ENCODE measurements at places on chromosomes 1 and 21. TPM values are rescaled to one million over a fixed set of nuclear protein-coding genes. Genes with fewer than 3 reads are reported as not detected.

DNA sequence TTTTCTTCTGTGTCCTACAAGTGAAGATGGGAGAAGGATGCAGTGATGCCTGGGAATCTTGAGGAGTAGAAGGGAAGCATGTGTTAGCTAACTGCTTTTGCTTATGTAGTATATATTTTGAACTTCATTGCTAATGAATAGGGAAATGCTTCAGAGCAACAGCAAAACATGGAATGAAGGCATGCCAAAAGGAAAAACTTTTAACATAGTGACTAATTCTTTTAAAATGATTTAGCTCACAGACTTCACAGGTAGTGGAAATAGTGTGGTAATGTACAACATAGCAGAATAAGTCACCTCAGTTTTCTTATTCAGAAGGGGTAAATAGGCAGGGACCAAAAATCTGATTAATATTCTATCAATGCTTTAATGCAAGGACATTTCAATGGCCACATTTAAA, 95.5 kb downstream of the LYPLAL1 start:
- no peak for DNase-seq

GRCh38 chr1:214427871-214428277, 123.5 kb downstream of the PTPN14 start:
- DNase-seq: peak; percentile 91

DNA sequence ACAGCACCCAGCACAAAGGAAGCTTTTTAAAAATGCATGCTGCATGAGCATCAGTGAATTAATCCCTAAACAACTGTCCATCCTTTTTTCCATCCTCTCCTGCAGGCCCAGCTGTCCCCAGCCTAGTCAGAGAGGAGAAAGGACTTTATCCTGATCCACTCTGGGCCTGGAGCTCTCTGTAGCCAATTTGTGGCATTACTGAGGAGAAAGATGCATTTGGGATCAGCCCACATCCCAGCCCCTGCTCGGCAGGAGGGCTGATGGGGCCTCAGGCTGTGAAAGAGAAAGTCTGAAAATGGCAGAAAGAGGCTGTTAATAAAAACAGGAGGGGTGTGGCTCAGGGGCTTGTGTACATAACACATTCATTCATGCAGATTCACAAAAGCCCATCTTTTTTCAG, 37.5 kb upstream of the ATP2B4 start:
- DNase-seq: no peak

- no peak for DNase-seq
These were observed 32.2 kb downstream of the TRIM62 start for GRCh38 chr1:33149453-33150190.

DNA sequence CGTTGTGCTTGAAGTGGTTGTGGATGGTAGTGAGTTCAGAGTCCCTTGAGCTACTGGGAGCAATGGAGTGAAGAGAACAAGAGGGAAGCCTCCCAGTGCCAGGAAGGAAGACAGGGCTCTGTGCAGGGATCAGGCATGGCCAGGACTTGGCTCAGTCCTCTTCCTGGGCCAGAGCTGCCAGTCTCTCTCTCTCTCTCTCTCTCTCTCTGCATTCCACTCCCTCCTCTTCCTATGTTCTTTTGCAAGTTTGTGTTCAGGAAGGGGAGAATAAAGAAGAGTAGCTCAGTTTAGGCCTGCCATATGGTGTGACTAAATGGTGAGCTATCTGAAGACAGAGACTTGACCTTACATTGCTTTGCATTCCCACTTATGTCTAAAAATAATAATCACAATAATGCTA, 20.5 kb upstream of the RPTN start:
- no peak for DNase-seq

DNA sequence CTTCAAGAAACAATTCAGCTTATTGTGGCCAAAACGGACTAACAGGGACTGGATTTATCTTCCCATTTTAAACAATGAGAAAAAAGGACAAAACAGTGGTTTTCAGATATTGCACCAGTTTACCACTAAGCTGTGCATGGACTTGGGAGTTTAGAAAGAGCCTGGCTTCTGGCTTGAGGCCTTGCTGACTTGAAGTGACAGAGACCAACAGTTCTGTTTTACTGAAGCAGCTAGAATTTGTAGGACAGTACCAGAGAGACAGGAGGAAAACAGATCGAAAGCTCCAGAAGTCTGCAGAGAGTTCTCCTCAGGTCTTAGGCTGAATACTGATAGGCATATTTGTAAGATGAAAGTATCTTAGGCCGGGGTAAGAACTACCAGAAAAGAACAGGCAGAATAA, 20.5 kb downstream of the FCRL4 start:
- no peak for DNase-seq

GRCh38 chr1:39220891-39221870, 16.7 kb downstream of the MACF1 start:
- DNase-seq: no peak

ZBTB37 gene
- total RNA-seq: 2.2 TPM

GRCh38 chr1:103259982-103260381, 151.7 kb upstream of the COL11A1 start:
- DNase-seq: no peak

DNA sequence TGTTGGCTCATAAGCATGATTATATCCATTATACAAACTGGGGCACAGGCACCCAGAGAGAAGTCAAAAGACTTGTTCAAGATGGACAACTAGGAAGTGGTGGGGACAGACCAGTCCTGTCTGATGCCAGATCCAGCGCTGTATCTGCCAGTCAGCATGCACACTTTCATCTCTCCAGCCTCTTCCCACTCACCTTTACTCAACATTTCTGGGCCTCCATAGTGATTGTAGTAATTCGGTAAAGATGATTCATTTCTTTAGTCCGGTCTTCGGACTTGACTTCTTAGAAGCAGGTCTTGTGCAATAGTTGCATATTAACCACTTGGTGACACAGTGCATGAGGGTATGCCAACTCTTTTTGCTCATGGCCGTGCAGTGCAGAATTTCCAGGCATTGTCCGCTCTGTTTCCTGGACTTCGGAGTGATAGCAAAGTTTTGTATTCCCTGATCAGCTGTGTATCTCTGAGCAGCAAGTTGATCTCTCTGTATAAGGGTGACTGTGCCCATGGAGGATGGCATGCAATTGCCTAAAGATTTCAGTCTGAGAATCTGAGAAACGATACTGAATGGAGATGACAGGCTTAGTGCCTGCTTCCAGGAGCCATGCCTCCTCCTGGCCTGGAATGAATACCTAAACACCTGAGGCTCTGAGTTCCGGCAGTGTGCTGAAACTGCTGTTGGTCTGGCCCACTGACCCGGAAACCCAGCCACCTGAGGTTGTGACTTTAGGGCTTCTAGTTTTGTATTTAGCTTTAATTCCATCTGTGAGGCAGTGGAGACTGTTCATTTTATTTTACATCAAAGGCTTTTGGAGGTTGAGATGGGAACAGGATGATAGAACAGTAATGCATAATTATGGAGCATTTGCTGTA, 39.0 kb downstream of the GALNT2 start:
- DNase-seq: peak; percentile 95

DNA sequence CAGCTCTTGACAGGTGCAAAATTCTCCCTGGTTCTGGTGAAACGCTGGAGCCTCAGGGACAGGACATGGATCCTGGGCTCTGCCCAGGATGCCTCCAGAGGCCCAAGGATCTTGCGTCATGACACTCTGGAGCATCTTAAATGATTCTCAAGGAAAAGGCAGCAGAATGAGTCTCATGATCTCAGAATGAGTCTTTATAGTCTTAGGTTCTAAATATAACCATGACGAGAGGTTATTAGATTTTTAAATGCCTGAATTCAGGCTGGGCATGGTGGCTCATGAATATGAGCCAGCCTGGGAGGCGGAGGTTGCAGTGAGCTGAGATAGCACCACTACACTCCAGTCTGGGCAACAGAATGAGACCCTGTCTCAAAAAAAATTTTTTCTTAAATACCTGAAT, 55.5 kb downstream of the ECE1 start:
- DNase-seq: no peak

CCDC28B gene
- total RNA-seq: 11.9 TPM

DNA sequence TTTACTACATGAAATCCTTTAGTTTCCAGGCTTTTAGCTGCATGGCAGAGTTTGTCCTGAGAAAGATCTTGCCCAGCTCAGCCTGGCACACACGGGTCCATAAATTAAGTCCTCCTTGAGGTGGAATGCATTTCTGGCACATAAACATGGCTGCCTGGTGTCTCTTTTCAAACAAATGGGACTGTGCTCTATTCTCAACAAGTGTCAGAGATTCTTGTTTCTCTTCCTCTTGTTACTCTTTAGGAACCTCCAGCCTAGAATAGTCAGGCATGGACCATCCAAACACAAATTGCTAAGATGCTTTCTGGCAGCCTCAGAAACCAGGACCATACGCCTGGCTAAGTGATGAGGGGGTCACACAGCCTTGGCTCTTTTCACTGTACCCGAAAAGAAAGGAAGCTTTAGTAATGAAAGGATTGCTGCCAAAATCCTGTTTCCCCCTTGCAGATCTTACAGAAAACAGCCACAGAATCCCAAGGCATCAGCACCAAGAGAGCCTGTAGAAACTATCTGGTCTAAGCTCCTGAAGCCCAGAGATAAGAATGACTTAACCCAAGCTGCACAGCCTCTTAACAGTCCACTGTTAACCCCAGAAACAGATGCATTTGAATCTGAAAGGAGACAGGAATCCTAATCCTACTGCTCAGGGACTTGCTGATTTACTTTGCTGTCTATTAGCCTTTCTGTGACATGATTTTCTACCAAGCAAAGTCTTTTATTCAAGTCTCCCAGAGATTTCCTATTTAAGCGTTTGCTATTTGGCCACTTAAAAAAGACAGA, 31.9 kb upstream of the NRDC start:
- DNase-seq: no peak

DNA sequence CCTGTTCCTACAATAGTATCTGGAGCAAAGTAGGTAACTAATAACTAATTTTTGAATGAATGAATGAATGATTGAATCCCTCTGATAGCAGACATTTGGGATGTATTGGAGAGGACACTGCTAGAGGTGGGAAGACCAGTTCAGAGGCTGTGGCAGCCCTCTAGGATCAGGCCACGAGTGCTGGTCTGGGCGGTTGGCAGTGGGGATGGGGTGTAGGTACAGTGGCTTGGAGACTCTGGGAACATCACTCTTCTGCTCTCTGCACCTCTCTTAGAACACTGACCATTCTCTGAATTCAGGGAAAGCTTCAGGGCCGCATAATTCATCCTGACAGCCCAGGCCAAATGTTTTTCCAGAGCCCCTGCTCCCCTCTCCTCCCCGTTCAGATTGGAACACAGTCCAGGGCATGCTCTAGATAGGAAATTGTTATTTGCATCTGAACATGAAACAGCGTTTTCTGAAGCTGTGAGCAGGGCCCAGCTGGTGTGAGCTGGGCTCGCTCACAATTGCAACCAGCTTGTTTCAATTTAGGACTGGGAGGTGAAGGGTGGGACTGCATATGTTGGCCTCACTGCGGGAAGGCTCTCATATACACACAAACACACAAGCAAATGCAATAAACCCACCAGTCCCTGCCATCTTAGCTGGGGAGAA, 253.1 kb upstream of the USP24 start:
- DNase-seq: no peak

FMO4 gene
- total RNA-seq: 0.52 TPM

DNA sequence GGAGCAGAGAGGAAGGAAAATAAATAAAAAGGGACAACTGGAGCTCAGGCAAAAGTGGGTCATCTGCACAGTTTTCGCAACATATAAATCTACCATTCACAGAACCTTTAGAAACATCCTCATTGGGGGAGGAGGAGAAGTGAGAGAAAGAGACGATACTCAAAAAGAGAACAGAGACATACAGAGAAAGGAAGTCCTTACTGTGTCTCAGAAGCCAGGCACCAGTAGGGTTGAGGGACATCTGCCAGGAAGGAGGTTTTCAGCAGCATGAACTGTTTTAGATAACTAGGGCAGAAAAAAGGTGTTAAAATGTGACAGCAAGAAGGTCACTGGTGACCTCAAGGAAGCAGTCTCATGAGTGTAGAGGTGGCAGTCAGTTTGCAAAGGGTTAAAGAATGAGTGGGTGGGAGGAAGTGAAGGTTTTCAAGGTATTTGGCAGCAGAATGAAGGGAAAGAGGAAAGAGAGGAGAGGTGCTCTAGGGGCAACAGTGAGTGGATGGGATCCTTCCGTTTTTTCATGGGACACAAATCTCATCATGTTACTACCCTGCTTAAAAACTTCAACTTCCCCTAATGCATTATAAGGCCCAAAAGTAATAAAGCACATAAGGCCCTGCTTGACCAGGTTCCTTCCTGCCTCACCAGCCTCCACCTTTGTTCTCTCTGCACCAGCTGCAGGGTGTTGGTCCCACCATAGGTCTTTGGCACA, 9.5 kb downstream of the JAK1 start:
- DNase-seq: no peak

DNA sequence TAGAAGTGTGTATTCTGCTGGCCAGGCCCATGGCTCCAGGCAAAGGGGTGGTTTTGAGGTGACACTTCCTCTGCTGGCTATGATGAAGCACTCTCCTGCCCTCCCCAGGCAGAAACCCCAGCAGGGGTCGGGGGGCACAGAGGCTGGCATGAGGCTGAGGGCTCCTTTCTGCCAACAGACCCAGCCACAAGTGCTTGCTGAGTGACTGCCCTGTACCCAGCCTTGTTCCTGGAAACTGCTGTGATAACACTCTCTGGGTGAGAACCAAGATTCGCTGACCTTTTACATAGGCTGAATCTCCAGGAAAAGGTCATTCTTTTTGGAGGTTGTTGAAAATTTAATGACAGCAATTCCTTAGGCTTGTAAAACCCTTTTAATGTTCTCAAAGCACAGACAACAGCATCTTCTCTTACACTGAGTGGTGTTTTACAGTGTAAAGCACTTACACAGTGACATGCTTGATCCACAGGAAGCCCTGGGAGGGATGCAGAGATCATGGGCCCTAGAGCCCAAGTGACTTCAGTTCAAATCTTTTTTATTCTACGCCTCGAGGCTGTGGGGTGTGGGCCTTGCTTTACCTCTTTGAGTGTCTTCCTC, 155.5 kb upstream of the FGGY start:
- no peak for DNase-seq

- DNase-seq: no peak
These were observed 16.0 kb downstream of the LRIG2 start for GRCh38 chr1:113088972-113089371.

MATN1 gene
- not detected for total RNA-seq

- DNase-seq: no peak
These were observed 39.6 kb downstream of the CASZ1 start for GRCh38 chr1:10756842-10757241.

- DNase-seq: no peak
These were observed 43.8 kb downstream of the FAAP20 start for GRCh38 chr1:2150801-2151200.

DNA sequence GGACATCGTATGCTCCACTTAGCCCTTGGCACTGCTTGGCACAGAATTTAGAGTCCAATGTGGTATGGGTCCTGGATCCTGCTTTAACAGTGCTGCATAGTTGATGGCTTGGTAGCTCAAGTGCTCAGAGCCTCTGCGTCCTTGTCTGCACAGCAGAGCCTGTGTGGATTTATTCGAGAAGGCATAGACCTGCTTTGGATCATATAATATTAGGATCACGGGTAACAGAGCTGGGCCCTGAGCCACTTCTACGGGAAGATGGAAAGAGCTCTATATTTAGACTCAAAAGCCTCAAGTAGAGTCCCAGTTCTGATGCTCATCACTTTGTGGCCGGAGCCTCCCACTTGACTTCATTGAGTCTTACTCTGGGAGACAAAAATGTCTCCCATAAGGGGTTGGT, 164.4 kb upstream of the EDN2 start:
- no peak for DNase-seq

UQCRHL gene
- 1.4 TPM for total RNA-seq

GRCh38 chr1:201964261-201964660, 9.0 kb downstream of the TIMM17A start:
- no peak for DNase-seq

GRCh38 chr1:57572016-57572415, 148.2 kb upstream of the DAB1 start:
- no peak for DNase-seq

GRCh38 chr1:178196631-178197030, 102.7 kb downstream of the RASAL2 start:
- no peak for DNase-seq

PRAMEF12 gene
- not detected for total RNA-seq

Data from epithelial cell of proximal tubule (primary cell).